ENCODE measurements at places on chromosomes 13 and 19.

DNA sequence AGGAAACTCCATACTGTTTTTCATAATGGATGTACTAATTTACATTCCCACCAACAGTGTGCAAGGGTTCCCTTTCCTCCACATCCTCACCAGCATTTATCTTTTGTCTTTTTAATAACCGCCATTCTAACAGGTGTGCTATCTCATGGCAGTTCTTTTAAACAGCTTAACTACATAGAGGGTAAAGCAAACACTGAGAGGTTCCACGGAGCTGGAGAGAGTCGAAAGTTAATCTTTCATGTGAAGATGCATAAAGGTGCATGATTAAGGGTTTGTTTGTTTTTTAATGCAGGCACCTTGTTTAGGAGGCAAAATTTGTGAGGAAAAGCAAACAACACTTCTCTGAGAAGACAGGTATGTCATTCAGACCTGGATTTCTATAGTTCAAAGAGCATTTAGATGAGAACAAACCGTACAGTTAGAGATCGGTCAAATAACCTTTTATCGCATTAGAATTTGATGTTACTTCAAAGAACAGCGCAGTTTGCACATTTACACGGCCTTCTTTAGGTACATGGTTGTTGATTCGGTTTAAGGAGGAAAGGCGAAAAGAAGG, 193.9 kb downstream of the RBM26 start:
- DNase-seq = no peak

GRCh38 chr19:30371960-30372824, at the start of gene ZNF536:
Gene ZNF536 (plus strand): TSS chr19:30372384. CDS start chr19:30443563, 71,179 bp downstream.
- no peak for DNase-seq

DNA sequence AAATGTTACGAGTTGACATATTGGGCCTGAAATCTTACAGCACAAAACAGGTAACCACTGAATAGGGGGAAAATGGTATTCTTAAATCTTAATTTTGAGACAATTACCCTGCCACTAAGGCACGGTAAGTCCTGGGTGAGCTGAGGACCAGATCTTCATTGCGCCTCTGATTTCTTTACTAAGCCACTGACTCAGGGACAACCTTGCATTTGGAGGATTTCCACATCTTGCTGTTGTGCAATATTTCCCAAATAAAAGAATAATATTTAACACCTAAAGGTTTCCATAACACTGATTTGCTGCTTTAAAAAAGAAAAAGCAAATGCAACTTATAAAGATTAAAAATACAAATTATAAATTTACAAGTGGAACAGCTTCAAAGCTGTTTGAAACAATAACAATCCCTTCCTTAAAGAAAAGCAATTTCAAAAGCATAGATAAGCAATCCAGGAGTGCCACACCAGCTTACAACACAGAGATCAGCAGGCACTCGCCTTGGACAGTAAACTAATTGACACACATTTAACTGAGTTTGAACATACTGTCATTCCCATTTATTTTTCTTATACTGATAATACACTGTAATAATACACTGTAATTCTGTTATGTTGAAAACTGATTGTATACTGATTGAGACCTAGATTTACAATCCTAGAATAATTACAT, 79.6 kb upstream of the DOCK9 start:
- no peak for DNase-seq

DNA sequence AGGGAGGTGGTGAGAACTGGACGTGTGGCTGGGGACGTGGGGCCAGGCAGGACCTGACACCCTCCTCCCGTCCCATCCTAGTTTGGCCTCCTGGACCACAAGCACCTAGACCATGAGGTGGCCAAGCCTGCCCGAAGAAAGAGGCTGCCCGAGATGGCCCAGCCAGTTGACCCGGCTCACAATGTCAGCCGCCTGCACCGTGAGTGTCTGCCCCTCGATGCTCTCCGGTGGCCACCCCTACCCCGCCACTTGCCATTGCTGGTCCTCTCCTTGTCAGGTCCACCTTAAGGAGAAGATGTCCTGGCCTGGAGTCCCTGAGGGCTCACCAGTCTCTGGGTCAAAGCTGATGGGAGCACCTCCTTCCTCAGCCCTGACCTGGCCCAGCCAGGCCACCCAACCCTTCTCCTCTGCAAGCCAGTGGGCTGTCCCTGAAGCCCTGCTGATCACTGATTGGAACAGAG, 2.2 kb downstream of the ANGPTL4 start:
- peak; percentile 85 for DNase-seq

GRCh38 chr19:5973376-5973775, 4.6 kb downstream of the RANBP3 start:
- DNase-seq = peak; percentile 21

DNA sequence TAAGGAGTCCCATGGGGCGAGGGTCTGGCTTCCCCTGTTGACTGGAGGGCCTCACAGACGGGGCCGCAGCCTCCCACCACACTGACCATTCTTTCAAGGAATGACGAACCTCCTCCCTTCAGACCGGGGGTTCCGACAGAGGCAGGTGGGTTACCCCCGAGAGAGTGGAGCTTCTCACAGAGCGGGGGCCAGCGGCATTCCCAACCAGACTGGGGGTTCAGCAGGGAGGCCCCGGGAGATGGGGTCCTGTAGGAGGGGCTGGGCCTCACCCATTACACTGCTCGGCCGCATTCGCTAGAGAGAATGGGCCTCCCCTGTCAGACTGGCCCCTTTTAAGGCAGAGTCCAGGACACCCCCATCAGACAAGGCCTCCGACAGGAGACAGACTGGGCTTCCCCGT, 15.6 kb upstream of the C2CD4C start:
- no peak for DNase-seq

DNA sequence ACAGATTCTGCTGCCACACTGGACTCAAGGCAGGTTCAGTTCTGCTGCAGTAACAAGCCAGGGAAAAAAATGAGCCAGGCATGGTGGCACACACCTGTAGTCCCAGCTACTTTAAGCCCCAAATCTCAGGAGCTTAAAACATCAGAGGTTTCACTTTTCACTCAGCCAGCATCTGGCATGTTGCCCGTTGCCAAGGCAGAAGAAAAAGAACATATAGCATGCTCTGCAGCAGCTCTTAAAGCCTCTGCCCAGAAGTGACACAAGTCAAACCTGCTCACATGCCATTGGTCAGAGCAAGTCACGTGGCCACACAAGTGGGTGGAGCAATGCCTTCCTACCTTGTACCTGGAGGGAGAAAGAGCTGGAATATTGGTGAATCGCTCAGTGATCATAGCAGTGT, 14.7 kb upstream of the ADGRE5 start:
- DNase-seq = no peak

GRCh38 chr19:47272448-47273312, 2.0 kb upstream of the INAFM1 start:
- peak; percentile 99 for DNase-seq

GRCh38 chr13:71015021-71015420, 852.0 kb downstream of the DACH1 start:
- no peak for DNase-seq

- peak; percentile 50 for DNase-seq
Observed at GRCh38 chr19:45729800-45730290, 851 bp downstream of the FBXO46 start.

GRCh38 chr13:104798486-104798885, 1732.3 kb upstream of the SLC10A2 start:
- no peak for DNase-seq

GRCh38 chr19:3503036-3503572, 2.6 kb upstream of the DOHH start:
- no peak for DNase-seq

DNA sequence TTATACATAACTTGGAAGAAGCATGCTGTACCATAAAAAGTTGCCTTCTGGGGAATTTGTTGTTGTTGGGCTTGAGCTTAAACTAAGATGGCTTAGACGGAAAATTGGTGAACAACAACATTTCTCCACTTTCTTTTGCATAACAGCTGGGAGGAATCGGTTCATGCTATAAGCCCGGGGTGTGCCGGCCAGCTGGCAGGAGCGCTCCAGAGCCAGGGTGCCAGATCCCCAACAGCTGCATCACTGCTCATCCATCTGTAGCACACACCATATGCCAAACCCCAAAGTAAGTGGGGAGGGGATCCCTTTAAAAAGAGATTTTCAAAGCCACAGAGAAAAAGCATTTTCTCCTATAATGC, 419.5 kb upstream of the ARGLU1 start:
- no peak for DNase-seq

DNA sequence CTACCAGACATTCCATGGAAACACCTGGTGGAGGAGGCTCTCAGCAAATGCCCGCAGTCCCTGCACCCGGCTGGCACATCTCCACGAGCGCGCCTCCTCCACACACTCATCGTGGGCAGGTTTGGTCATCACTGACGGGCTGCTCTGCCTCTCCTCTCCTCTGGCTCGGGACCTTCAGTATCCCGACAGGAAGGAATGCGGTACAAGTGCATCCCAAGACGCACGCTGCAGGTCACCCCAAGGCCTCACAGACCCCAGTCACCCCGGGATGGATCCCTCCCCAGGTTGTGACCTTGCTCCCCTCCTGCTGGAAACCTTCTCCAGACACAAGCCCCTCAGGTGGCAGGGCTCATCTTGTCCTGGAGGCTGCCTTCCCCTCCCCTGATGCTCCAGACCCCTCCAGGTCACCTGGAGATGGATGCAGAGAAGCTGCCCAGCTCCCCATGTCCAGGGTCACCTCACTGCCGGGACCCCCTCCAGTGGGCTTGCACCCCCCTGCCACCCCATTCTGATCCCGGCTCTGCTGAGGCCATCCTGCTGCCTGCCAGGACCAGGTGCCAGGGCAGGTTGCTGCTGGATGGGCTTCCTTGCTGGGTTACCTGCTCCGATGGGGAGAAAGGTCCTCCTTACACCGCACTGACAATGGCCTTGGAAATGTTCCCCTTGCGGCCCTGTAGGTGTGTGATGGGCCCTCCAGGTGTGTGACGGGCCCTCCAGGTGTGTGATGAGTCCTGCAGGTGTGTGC, 29.9 kb downstream of the C13orf46 start:
- peak; percentile 76 for DNase-seq

DNA sequence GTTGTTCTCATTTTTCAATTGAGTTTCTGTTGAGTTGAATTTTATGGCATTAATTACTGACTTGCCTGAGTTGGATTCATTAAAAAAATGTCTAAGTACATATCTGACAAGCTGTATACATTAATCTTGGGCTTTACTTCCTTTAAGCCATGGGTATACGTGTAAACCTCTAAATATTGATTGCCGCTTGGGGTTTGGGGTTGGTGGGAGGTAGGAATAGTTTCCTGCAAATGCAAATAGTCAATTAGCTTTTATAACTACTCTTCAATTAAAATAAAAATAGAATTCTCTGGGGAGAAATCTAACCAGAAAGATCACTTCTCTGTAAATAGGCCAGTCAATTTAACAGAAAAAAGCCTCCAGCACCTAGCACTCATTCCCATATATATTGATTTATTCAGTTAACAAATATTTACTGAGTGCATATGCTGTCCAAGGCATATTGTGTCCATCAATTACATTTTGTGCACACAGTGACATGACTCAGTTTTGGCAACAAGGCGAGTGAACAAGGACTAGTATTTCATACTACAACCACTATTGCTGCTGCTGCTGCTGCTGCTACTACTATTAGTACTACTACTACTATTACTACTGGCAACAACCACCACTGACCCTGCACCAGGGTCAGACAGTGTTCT, 306.8 kb downstream of the RFC3 start:
- no peak for DNase-seq

- DNase-seq = no peak
Observed at GRCh38 chr19:590396-590745, 690 bp downstream of the HCN2 start.

DNA sequence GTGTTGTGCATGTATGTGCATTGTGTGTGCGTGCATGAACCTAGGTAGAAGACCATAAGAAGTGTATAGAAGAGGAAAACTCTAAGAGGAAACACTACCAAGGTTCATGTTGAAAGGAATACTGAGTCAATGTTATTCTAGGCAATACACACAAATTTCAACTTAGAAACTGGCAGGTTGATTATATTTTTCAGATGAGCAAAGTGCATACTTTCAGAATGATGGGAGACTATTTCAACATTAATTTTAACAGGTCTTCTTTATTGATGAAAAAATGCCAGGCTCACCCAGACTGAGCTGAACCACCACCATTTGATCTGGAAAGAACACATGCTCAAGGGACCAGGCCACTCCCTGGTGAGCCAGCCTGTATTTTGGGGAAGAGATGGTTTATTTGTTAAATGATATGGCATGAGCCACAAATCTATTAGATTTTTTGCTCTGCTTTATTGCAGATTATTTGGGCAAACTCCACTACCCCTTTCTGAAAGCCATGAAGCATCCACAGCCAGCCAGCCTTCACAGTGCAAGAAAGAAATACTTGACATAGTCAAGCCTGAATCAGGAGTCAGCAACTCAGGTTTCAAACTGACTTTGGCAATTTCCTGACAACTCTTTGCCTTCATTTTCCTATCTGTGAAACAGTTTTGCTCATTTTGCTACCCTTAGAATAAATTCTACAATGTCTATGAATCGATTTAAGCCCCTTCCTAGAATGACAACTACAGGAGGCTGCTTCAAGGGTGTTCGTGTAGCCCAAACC, 368.9 kb downstream of the COG6 start:
- DNase-seq = no peak

DNA sequence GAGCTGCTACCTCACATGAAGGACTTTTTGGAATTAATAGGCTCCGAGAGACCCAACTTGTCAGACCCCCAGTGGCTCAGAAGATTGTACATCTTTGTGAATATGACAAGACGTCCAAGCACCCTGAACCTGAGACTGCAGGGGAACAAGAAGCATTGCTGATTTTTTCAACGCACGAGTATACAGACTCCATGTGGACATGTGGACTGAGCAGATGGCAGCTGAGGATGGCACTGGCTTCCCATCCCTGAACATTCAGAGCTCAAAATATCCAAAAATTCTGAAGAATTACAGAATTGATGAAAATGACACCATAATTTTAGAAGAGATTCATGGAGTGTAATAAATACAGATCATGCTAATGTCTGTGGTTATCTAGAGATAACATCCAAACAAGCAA, 254.1 kb downstream of the MZT1 start:
- no peak for DNase-seq

DNA sequence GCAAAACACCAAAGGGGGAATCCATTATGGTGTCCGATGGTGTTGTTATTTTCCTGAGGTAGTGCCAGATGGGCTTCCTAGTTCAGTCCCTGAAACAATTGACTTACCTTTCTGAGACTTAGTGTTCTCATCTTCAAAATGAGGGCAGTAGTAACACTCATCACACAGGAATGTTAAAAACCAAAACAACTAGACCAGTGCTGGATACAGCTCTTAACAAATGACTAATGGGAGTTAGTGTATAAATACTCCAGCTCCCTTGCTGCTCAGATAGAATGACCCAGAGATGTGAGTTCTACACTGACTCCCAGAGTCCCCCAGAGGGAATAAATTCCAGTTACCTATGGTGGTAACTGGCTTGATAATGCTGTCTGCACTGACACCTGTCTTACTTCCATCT, 49.9 kb downstream of the MBD3L2B start:
- DNase-seq = peak; percentile 19

- DNase-seq = no peak
Observed at GRCh38 chr13:50596156-50596555, 247.3 kb downstream of the DLEU7 start.

- peak; percentile 82 for DNase-seq
Observed at GRCh38 chr19:10142701-10143375, 23.1 kb upstream of the EIF3G start.
